ENCODE measurements at places on chromosomes 2 and 18. TPM values are rescaled to one million over a fixed set of nuclear protein-coding genes. Genes with fewer than 3 reads are reported as not detected.

- no peak for DNase-seq
Observed at GRCh38 chr2:15993232-15993610, 52.9 kb downstream of the MYCN start.

DNA sequence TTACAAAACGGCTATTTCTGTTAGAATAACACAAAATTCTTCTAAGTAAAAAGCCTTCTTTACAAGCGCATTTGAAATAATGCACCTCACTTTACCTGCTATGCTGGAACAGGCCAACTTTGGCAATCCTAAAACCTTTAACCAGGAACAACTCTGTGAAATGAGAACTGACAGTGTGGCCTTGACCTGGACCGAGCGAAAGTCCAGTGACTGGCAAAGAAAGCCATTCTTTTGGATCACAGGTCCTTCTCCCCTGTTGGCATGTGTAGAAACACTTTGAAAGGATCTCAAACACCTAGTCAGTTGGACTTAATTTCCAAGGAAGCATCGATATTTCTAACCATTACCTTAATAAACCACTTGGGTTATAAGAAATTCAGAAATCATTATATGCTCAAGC, 21.2 kb downstream of the MAPRE2 start:
- DNase-seq, result no peak

- DNase-seq, result no peak
Observed at GRCh38 chr2:165791421-165792103, 2.5 kb downstream of the GALNT3 start.

DNA sequence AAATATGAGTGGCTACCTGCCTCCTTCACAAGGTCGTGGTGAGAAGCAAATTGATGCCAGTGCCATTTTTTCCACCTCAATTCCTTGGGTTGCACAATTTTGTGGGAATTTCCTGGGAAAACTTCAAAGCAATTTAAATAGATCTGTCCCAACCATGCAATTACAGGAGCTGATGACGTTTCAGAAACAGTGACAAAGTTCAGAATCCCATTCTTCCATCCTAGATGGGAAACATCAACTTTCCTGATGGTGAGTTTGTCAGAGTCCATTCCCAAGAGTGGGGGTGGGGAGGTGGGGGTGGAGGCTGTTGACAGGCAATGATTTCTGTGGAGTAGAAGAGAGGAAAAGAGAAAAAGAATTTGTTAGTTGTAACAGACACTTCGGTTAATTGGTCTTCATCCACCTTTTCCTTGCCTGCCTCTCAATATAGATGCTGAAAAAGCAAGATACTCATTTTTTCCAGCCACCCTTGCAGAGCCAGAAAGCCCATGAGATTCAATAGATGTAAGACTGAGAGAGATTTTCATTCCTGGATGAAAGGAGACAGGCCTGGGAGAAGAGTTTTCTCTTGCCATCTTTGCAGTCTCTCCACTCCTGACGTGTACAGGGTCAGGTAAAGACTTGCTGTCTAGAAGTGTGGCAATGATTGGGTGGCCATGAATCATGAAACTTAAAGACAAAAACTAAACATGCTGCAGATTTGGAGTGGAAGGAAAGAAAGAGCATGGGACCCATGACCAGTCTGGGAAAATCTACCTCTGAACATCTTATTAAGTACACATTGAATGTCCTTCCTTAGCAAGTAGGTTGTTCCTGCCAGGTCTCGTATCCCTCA, 47.3 kb downstream of the SOCS6 start:
- DNase-seq, result no peak

DNA sequence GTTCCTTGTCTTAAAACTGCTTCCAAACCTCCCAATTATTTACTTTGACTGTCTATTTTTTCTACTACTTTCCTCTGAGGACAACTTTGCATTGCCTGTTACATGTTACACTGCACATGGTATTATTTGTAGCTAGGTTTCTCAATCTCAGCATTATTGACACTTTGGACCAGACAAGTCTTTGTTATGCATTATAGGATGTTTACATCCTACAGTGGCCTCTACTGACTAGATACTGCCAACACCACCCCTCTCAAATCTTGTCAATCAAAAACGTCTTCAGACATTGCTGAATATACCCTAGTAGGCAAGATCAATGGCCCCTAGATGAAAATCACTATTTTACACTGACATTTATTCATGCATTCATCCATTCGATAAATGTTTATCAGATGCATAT, 129.6 kb upstream of the DNAJC10 start:
- no peak for DNase-seq

GRCh38 chr2:109384308-109385271, 229.2 kb downstream of the SEPTIN10 start:
- peak; percentile 87 for DNase-seq

DNA sequence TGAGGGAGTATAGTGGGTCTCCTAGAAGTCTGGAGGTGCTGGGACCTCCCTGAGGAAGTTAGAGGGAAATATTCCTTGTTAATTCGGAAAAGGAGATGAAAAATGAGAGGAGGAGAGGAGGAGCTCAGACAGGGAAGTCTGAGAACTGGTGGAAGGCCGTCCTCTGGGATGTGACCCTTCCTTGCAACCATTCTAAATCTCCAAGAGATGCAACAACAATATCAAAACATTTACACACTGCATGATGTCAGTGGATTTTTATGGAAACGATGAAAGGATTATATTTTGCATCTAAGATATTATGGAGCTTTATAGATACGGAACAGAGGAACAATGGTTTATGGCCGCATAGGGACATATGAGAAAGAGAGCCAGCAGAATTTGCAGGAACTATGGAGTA, 49.8 kb upstream of the COBLL1 start:
- DNase-seq, result no peak

DNA sequence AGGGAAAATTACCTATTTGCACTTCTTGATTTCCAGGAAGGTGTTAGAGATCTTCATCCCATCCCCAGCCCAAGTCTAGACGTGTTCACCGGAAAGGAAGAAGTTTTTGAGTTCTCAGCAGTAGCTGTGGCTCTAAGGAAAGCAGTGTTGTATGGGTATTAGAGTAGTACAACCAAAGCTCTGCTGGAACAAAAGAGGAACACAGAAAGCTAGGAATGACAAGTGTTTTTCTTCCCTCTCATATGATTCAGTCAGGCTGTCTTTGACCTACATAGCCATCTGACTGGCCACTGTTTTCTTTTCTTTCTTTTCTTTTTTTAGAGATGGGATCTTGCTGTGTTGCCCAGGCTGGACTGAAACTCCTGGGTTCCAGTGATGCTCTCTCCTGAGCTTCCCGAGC, 82.7 kb upstream of the SLC39A10 start:
- DNase-seq, result no peak

GRCh38 chr2:224025874-224026273, 13.2 kb downstream of the SERPINE2 start:
- no peak for DNase-seq

- DNase-seq, result peak; percentile 81
Observed at GRCh38 chr18:79863161-79864005, 65.6 kb downstream of the KCNG2 start.

GRCh38 chr2:88199912-88200682, 30.0 kb downstream of the THNSL2 start:
- no peak for DNase-seq

GRCh38 chr18:61236356-61237057, 96.7 kb upstream of the CDH20 start:
- no peak for DNase-seq

DNA sequence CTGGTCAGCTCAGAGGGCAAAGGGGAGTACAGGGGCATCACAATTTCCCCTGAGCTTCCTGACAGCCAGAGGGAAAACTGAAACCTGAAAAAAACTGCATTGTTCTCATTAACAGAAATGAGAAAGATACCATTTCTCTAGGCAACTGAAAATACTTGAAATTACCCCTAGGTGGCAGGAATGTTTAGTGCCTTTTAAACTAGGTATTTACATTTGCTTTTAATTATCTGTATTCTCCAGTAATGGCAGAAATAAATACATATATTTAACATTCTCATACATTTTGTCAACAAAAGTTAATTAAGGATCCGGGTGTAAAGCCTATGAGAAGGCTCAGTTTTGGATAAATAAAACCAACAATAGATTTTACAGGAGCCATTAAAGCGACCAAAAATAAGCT, 34.5 kb downstream of the RPL31 start:
- no peak for DNase-seq

- peak; percentile 85 for DNase-seq
Observed at GRCh38 chr2:127423478-127423843, 5.2 kb downstream of the PROC start.

DNA sequence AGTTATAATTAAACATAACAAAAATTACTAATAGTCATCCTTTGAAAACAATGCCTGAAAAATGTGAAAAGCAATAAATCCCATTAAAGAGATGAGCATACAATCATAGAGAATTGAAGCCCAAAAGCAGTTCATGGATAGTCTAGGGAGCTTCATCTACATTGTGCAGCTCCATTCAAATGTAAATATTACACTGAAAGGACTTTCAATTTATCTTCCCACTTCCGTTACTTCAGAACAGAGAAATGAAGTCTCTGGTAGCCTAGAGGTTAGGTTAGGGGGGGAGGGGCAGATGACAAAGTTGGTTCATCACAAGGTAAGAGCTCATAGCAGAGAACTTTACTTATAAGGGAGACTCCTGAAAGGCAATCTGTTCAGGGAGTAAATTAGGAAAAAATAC, 126.6 kb upstream of the RGPD4 start:
- no peak for DNase-seq

- DNase-seq, result no peak
Observed at GRCh38 chr2:226446406-226447001, 353.1 kb downstream of the IRS1 start.

GRCh38 chr2:129233751-129234406, 745.6 kb upstream of the RAB6C start:
- DNase-seq, result no peak

DNA sequence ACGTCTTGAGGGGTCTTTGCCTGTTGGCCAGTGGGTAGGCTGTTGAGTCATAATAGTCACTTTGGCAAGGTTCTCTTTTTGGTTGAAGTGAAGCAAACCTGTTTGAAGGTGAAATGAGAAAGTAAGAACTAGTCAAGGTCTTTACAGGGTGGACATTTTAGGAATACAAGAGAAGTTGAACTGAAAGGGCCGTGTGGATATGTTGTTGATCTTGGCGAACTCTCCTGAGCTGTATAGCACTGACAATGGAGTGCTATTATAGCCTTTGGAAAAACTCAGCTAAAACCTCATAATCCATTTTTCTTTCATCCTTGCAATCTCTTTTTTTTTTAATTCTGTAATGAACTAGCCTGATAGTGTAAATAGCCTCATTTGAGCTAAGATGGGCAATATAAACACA, 248.1 kb downstream of the MEIS1 start:
- DNase-seq, result no peak

DNA sequence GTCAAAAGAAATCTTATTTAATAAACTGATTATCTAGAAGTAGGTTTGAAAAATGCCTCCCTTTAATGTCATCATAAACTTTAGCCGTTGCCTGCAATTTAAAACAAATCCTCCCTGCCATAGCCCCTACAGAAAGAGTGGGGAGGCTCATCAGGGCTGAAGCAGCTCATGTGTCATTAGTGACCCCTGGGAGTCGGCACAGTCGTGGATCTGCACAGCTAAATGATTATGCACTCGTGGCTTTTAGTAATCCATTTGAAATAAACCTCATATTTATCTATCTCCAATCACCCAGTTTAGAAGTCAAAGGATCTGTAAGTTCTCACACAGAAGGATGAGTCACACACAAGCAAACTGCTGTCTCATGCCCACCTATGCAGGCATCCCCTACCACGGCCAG, 277.3 kb downstream of the SS18 start:
- DNase-seq, result no peak

GRCh38 chr2:109268916-109269315, 139.9 kb downstream of the SH3RF3 start:
- DNase-seq, result peak; percentile 65

DNA sequence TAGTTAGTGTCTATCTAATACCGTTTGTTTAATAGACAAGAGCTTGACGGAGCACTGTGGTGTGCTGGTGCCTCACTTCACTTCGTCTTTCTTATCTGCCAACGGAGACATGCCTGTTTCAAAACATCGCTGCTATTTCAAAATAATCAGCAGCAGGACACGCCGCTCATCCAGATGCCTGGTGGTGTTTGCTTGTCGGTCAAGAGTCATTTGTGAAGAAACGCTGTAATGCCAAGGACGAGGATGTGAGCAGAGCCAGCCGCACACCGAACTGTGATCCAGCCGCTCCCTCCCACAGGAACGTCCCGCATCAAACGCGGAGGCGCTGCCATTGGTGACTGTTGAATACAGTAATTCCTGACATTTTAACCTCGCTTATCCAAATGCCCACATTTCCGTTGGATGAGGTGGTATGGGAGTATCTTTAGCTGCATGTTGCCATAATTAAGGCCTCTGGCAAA, 432.4 kb downstream of the FBXO15 start:
- DNase-seq, result no peak

GRCh38 chr2:106996171-106996769, 110.3 kb upstream of the ST6GAL2 start:
- DNase-seq, result no peak

- DNase-seq, result no peak
Observed at GRCh38 chr2:72289736-72290135, 142.1 kb upstream of the CYP26B1 start.

GRCh38 chr2:36800381-36800780, 103.9 kb downstream of the VIT start:
- no peak for DNase-seq

- no peak for DNase-seq
Observed at GRCh38 chr2:166413255-166413654, 37.5 kb upstream of the SCN9A start.

DNA sequence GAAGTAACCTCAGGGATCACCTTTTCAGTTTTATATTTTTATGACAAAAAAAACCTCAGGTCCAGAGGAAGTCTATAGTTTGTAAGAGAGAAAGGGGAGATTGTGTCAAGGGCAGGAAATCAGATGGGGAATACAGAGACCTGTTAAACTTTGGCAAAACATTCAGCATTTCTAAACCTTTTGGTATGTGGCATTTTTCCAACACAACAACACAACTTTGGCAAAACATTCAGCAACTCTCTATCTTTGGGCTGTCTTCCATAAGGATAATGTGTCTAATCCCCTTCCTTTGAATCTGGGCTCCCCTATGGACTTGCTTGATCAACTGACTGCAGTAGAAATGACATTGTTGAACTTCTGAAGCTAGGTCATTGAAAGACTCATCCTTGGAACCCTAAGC, 220.6 kb upstream of the CCDC68 start:
- DNase-seq, result no peak

RGPD8 gene
- total RNA-seq, result 21.6 TPM

KCNG3 gene
- total RNA-seq, result not detected

TMEM247 gene
- not detected for total RNA-seq

SH3BP4 gene
- total RNA-seq, result 20.5 TPM

SLC39A6 gene
- total RNA-seq, result 54.9 TPM

UPP2 gene
- not detected for total RNA-seq

CNGA3 gene
- total RNA-seq, result 1.1 TPM

CFC1 gene
- not detected for total RNA-seq

NOL4 gene
- not detected for total RNA-seq

STAT4 gene
- total RNA-seq, result 4.1 TPM

L3MBTL4 gene
- total RNA-seq, result 7.5 TPM

CDC42EP3 gene
- total RNA-seq, result 47.6 TPM

TWSG1 gene
- total RNA-seq, result 20.4 TPM

SPEG gene
- 4.7 TPM for total RNA-seq

All from mesenteric fat pad (tissue), 1 donor.